ENCODE measurements at places on chromosomes 2 and 18.

DNA sequence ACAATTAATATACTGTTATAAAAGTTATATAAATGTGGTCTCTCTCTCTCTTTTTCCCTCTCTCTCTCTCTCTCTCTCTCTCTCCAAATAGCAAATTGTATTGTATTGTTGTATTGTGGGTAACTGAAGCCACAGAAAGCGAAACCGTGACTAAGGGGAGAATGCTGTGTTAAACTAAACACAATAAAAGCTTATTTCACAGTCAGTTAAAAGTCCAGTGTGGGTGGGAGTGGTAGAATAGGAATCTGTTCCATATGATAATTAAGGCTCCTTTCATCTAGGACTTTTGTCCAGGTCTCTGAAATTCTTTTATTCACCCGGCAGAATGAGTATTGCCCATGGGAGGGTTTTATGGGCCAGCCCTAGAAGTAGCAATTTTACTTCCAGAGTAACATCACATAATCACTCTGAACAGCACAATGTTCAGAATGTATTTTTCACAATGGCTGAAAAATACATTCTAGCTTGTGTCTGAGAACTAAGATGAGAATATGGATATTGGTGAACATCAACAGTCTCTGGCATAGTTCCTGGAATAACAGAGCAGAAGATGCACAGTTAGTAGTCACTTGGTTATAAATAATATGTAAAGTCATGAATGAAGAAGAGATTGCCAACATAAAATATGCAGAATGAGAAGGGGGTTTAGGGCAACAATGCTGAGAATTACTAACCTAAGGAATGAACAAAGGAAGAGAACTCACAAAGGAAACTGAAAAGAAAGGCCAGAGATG lies 399.1 kb downstream of the PLCL1 start:
- no peak for DNase-seq

DNA sequence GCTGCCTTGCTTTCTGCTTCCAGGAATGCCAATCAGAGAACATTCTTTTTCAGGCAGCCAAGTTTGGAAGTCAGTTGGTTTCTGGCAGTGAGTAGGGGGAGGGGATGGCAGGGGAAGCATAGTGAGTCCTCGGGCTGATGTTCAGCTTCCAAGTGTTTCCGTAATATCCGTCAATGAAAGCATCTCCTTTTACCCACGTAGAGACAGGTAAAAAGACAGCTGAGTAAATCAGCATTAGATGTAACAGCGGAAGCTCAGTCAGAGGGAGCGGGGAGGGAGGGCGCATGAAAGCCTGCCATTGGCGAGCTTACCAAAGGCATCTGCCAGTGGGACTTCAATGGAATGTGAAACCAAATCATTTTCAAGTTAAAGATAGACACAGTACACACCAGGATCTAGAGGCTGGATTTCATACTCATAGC lies 117.1 kb upstream of the DTNA start:
- no peak for DNase-seq

- no peak for DNase-seq
These were observed 264.1 kb downstream of the CDH20 start for GRCh38 chr18:61597316-61597715.

GRCh38 chr2:7180638-7181370 lies 263.6 kb downstream of the RNF144A start:
- DNase-seq: no peak

DNA sequence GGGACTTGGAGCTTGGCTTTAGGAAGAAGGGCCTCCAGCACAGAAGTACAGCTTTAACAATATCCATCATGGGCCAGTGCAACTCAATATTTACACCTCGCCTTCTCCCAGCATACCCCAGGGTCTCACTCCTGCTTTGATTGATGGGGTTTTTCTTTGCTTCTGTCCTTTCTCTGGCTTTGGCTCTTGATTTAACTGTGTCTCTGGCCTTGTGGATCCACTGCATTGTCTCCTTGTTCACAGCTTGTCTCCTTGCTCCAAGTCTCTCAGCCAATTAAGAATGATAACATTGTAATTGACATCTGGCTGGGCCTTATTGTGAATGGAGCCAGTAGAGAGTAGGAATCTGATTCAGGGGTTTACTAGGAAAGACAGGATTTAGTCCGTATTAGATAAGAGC lies 1019.5 kb downstream of the TMEM182 start:
- no peak for DNase-seq

- DNase-seq: no peak
These were observed 276 bp downstream of the NFE2L2 start for GRCh38 chr2:177264209-177264692.

DNA sequence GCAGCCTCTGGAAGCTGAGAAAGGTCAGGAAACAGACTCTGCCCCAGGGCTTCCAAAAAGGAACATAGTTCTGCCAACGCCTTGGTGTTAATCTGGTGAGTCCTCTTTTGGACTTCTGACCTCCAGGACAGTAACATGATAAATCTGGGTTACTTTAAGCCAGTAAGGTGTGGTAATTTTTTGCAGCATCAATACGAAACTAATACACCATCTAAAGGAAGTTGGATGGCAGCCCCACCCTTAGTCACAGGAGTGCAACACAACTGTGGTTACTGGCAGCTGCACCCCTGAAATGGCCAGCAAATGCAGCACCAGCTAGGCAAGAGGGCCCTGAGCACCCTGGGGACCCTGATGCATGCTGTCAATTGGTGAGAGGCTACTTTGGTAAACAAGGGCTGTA lies 25.8 kb downstream of the CREG2 start:
- no peak for DNase-seq

GRCh38 chr2:190707726-190708125 lies 58.8 kb downstream of the NAB1 start:
- DNase-seq: no peak

DNA sequence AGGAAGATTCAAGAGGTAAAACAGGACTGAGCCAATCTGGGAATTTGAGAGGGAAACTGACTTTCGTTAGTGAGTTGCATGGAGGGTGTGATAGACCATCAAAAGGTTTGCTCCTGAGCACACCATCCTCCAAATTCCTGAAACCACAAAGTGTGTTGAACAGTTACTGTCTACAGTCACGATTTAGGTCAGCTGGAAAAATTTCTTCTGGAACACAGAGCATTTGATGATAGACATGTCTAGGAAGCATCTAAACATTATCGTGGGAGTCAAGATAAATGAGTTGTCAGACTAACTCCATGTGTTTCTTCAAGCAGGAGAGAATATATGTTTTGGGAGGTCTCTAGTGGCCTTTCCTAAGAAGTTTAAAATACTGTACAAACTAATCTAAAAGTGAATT lies 449.4 kb upstream of the SLC14A2 start:
- DNase-seq: no peak

DNA sequence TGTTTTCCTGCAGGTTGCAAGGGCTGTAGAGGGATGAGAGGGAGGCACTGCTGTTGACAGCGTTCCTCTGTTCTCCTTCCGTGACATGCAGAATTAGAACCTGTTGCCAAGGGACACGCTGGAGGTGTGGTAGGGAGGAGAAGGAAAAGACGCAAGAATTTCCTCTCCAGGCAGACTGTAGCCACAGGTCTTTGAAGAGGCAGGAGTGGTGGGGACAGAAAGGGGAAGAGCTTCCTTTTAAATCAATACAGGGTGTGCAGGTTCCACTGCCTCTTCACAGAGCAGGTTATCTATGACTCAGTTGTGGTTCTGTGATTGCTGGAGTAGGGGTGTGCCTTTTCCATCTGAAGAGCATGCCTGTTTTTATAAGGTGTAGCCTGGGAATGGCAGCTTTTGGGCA lies 133.0 kb downstream of the WDSUB1 start:
- no peak for DNase-seq

GRCh38 chr2:188199716-188200128 lies 92.0 kb upstream of the GULP1 start:
- peak; percentile 80 for DNase-seq

GRCh38 chr18:67766930-67767329 lies 250.4 kb upstream of the DSEL start:
- DNase-seq: peak; percentile 71

- no peak for DNase-seq
These were observed 24.5 kb upstream of the LCLAT1 start for GRCh38 chr2:30422444-30423040.

GRCh38 chr2:19748073-19748375 lies 153.8 kb downstream of the TTC32 start:
- no peak for DNase-seq

- DNase-seq: no peak
These were observed 84.0 kb downstream of the RND3 start for GRCh38 chr2:150403457-150403856.

GRCh38 chr2:222381566-222381965 lies 42.8 kb upstream of the SGPP2 start:
- DNase-seq: no peak

- DNase-seq: no peak
These were observed 52.8 kb upstream of the NRXN1 start for GRCh38 chr2:51084750-51085149.

DNA sequence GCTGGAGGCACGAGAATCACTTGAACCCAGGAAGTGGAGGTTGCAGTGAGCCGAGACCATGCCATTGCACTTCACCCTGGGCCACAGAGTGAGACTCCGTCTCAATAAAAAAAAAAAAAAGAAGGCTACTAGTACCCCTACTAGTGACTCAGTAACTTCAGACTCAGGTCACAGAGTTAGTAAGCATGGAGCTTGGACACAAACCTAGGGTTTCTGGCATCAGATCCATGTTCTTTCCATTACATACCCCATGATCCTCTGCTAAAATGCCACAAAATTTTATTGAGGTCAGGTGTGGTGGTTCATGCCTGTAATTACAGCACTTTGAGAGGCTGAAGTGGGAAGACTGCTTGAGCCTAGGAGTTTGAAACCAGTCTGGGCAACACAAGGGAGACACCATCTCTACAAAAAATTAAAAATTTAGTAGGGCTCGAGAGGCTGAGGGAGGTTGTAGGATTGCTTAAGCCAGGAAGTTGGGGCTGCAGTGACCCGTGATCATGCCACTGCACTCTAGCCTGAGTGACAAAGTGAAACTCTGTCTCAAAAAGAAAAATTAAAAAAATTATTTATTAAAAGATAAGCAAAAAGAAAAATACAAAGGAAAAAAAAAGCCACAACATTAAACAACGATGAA lies 45.1 kb downstream of the DHX57 start:
- no peak for DNase-seq

- DNase-seq: no peak
These were observed 425.7 kb downstream of the LRATD1 start for GRCh38 chr2:15058015-15058720.

GRCh38 chr2:68569604-68570003 lies 73.8 kb upstream of the PROKR1 start:
- DNase-seq: no peak

- DNase-seq: no peak
These were observed 20.1 kb upstream of the MREG start for GRCh38 chr2:216033403-216033802.

- no peak for DNase-seq
These were observed 13.5 kb downstream of the CMPK2 start for GRCh38 chr2:6852195-6852594.

DNA sequence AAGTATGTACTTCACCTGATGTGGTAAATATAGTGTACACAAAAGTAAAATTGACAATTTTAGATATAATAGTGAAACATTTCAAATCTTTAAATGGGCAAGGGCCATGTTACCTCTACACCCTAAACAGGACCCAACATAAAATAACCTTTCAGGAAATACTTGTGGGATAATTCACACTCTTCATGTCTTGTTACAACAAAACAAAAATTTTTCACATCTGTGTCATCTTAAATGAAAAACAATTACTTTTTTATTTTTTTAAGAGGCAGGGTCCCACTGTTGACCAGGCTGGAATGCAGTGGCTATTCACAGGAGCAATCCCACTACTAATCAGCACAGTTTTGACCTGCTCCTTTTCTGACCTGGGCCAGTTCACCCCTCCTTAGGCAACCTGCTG lies 42.1 kb downstream of the SRBD1 start:
- DNase-seq: no peak

DNA sequence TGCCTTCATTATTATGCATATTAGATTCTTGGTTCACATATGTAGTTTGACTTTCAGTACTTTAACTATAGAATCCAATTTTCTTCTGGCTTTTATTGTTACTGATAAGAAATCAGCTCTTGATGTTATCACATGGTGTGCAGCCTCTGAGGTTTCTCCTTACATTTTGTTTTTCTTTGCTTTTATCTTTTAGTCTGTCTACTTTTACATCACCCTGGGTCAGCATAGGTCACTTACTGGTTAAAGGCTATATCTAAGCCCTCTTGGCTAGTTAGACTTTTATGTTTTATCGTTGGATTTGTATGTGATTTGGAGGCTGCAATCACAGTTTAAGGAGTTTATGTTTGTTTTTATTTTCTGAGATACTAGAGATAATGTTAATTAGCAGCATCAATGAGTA lies 187.2 kb upstream of the NOL4 start:
- DNase-seq: no peak

DNA sequence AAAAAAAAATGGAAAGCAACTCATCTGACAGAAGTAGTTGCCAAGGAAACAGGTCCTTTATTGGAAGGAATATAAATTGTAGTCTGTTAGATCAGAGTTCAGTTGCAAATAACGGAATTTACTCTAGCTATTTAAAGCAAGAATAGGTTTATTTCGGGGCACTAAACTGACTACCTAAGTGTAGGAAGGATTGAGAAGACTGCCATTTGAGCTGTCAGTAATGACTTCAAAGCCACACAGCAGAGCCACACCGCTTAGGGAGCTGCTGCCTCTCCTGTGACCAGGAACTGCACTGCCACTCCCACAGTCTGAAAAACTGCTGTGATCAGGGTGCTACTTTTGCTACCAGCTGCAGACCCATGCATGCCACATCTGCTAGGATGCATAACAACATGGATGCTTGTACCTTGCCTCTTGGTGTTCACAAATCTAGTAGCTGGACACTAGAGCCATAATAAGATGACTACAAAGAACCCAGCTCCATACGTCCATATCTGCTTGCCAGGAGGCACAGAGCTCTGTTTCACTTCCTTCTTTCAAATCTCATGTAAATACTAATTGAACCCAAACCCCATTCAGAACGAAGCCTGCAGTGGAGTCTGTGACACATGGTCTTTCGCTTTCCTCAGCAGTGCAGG lies 2.2 kb downstream of the DSG2 start:
- no peak for DNase-seq

DNA sequence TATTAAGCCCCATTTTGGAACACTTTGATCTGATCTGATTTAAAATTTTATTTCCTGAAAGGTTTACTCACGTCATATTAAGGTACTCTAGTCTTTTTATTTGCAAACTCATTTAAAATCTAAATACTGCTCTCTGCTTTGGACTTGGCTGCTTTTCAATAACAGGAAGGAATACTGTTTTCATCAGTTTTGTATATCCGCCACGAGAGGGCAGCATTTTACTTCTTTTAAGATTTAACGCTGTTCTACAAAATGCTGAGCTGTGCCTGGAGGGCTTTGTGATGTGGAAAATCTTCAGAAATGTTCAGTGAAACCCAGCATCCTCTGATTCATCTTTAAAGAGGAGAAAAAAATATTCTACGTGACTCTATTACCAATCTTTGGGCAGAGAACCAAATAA lies 37.5 kb upstream of the SLC38A11 start:
- peak; percentile 82 for DNase-seq

GRCh38 chr18:76384114-76384790 lies 110.8 kb downstream of the ZNF516 start:
- no peak for DNase-seq

DNA sequence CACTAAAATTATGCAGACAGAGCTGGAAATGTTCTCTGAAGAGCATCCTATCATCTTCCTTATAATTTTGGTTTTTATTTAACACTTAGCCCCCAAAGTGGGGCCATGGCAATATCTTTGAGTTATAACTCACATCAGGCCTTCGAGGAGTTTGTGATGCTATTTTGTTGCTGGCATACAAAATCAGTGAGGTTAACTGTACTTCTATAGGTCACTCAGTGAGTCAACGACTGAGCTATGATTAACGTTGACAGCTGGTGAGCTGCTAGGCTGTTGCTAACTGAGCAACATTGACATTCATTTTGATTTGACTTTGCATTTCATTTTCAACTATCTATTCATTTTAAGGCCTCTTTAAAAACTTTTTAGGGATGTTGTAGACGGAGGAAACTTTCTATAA lies 50.0 kb downstream of the GPD2 start:
- DNase-seq: no peak

Data from HS-5 (cell line).